ENCODE measurements at places on chromosomes 4 and X. TPM values are rescaled to one million over a fixed set of nuclear protein-coding genes. Genes with fewer than 3 reads are reported as not detected.

DNA sequence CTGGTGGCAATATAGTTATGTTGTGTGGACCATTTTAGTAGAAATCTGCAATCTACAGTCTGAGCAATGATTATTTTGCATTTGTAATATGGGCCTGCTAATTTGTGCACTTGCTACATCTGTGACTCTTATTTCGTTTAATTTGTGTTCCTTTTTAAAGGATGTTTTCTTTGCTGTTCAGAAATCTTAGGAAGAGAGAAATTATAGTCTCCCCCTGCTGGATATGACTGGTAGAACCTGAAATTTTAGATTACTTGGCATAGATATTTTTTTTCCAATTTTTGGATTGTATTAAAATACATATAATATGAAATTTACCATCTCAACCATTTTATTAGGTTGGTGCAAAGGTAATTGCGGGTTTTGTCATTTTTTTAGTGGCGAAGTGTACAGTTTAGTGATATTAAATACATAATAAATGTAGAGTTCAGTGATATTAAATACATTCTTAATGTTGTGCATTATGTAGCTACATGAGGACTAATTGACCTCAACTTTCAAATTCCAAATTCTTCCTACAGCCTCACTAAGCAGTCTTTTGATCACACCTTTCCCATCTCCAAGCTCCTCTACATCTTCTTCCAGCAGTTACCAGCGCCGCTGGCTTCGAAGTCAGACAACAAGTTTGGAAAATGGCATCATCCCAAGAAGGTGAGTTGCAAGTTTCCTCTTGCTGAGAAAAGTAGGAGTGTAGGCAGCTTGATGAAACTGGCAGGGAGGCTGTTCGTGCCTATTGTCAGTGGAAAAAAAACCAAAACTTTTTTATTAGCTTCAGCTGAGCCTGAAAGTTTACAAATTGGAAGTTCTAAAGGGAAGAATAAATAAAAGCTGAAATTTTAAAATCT lies 82.2 kb downstream of the FNIP2 start:
- DNase-seq = no peak
- no peak overlapping the region for H3K4me3 ChIP-seq
- H3K36me3 ChIP-seq = peaks cover 32% of the 10 kb centered on the region
- peaks cover 3% of the 10 kb centered on the region for H3K4me1 ChIP-seq
- H3K27ac ChIP-seq = no peak overlapping the region

DNA sequence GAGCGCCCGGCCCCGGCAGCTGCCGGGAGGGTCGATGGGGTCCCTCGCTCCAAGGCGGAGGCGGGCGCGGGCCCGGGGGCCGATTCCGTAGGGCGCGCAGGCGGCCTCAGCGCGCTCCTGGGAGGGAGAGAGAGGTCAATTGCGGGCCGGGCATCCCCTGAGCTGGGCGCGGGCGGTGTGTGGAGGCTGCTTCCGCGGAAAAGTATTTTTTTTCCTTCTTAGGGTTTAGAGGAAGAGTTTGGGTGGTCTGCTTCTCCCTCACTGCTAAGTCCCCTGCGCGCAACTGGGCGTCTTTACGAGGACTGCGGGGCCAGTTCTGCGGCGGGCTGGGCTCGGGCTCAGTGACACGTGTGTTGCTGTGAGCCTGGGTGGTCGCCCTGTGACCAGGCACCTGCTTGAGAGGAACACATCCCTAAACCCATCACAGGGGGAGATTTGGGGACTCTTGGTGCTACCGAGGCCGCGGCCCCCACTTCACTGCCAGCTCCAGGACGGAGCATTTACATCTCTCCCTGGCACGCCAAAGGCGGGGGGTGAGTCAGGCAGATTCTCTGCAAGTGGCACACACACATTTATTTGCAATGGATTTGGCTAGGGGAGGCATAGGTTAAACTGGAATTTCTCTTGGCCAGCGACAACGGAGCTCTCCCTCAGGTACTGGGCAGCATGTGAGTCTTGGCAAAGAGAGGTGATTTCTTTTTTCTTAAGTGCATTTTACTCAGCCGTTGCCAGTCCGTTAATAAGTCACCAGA lies 151.2 kb upstream of the SLC4A4 start:
- H3K27me3 ChIP-seq = peaks cover 1% of the 10 kb centered on the region
- no peaks in the 10 kb centered on the region for H3K36me3 ChIP-seq
- peak overlapping the region; percentile 73 for H3K4me3 ChIP-seq
- no peak overlapping the region for H3K27ac ChIP-seq
- peaks cover 15% of the 10 kb centered on the region for H3K4me1 ChIP-seq
- no peak for DNase-seq

GRCh38 chrX:15233416-15234015 lies 36.4 kb downstream of the ASB9 start:
- no peak overlapping the region for H3K4me3 ChIP-seq
- no peaks in the 10 kb centered on the region for H3K4me1 ChIP-seq
- H3K27me3 ChIP-seq = no peaks in the 10 kb centered on the region
- H3K36me3 ChIP-seq = no peaks in the 10 kb centered on the region
- H3K27ac ChIP-seq = no peak overlapping the region

- no peaks in the 10 kb centered on the region for H3K36me3 ChIP-seq
- H3K4me3 ChIP-seq = peak overlapping the region; percentile 65
- peak; percentile 97 for DNase-seq
- H3K27me3 ChIP-seq = no peaks in the 10 kb centered on the region
Measured at GRCh38 chr4:152485726-152486276, 50.1 kb downstream of the FBXW7 start.

- DNase-seq = no peak
- H3K36me3 ChIP-seq = no peaks in the 10 kb centered on the region
- no peak overlapping the region for H3K4me3 ChIP-seq
- no peaks in the 10 kb centered on the region for H3K27me3 ChIP-seq
Measured at GRCh38 chrX:116841290-116841689, 378.5 kb upstream of the CT83 start.

DNA sequence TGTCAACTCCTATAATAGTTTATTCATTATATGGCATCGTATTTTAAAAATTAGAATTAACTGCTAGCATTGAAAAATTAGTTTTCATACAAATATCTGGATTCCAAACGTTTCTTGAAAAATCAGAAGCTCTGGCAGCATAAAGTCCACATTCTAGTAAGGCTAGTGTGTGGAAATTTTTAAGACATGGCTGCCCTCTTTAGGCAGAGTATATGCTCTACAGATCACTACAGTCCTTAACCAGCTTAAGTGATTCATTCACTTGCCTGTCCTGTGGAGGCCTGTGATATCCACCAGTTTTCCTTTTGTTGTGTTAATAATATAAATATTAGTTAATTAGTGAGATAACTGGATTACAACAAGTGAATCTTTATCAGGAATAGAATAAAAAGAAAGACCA lies 287.2 kb downstream of the OPHN1 start:
- no peaks in the 10 kb centered on the region for H3K36me3 ChIP-seq
- no peak overlapping the region for H3K4me3 ChIP-seq
- no peaks in the 10 kb centered on the region for H3K27me3 ChIP-seq
- H3K27ac ChIP-seq = no peak overlapping the region
- peak; percentile 39 for DNase-seq
- H3K4me1 ChIP-seq = no peaks in the 10 kb centered on the region

DNA sequence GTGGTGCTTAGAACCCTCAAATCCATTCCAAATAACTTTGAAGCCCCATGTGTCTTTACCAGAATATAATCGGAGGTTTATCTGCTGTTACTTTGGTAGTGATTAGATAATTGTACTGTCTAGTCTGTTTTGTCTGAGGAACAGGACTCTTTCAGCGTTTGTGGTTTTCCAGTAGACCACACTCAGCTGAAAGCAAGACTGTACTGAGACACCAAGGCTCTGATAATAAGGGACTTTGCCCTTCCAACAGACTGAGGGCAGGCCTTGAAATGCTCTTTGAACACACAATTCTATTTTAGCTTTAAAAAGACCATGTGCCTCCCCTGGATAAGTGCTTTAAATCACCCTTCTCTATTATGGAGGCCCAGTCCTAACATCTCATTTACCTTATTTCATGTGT lies 76.1 kb downstream of the KLHL8 start:
- peaks cover 14% of the 10 kb centered on the region for H3K4me1 ChIP-seq
- no peak overlapping the region for H3K4me3 ChIP-seq
- H3K36me3 ChIP-seq = no peaks in the 10 kb centered on the region
- H3K27me3 ChIP-seq = no peaks in the 10 kb centered on the region

GRCh38 chr4:174340714-174341113 lies 57.0 kb downstream of the CEP44 start:
- DNase-seq = no peak
- H3K27me3 ChIP-seq = no peaks in the 10 kb centered on the region
- no peaks in the 10 kb centered on the region for H3K36me3 ChIP-seq
- no peak overlapping the region for H3K4me3 ChIP-seq

DNA sequence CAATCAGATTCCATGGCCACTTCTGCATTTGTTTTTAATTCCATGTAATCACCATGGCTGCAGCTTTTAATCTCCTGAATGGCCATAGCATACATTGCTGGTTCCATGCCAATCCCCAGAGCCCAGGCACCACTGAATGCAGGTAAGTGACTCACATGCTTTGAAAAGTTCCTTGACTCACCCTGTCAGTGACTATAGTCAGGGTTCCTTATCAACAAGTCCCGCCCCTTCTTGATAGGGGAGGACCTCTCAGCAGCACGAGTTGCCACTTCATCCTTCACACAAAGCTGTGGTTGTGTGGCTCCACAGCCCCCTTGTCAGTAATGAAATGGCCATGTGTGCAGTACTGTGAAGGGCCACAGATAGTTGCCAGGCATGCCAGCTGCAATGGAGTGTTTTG lies 516.6 kb downstream of the PPARGC1A start:
- H3K4me1 ChIP-seq = peaks cover 2% of the 10 kb centered on the region
- H3K27ac ChIP-seq = no peak overlapping the region
- H3K27me3 ChIP-seq = no peaks in the 10 kb centered on the region
- no peaks in the 10 kb centered on the region for H3K36me3 ChIP-seq
- no peak overlapping the region for H3K4me3 ChIP-seq

GRCh38 chr4:67918428-67918827 lies 34.6 kb upstream of the TMPRSS11D start:
- no peaks in the 10 kb centered on the region for H3K27me3 ChIP-seq
- no peak for DNase-seq
- no peak overlapping the region for H3K27ac ChIP-seq
- H3K4me1 ChIP-seq = no peaks in the 10 kb centered on the region
- H3K36me3 ChIP-seq = no peaks in the 10 kb centered on the region

The TKTL1 gene
- not detected for total RNA-seq

The VCX3B gene
- total RNA-seq = not detected
